Cardiac muscle cell (in vitro differentiated cells and primary cell): ENCODE measurements at places on chromosomes 16 and 17.
A peak's percentile ranks its signal among the peaks of the same experiment; 100 is the strongest.

GRCh38 chr17:16342979-16343378 is 10.3 kb downstream of the CENPV start:
- no peak for DNase-seq

GRCh38 chr17:77704048-77704815 is 254.3 kb upstream of the TNRC6C start:
- no peak for DNase-seq

DNA sequence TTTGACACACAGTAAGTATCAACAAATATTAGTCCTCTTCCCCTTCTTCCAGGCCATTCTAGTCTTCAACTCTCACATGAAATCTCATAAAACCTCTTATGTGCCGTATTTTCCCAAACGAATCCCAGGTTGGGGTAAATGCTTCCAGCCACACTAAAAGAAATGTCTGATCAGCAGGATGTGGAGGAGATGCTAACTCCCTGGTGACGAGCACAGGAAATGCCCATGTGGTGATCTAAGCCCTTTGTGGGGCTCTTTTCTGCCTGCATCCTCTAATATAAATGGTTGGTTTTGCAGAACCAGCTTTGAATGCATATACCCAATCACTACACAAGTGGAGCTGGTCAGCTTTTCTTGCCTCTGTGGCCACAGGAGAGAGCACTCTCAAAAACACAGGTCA is 498.2 kb upstream of the ERCC4 start:
- no peak for DNase-seq

- no peak for DNase-seq
Measured at GRCh38 chr17:78323826-78324390, 36.0 kb downstream of the SOCS3 start.

DNA sequence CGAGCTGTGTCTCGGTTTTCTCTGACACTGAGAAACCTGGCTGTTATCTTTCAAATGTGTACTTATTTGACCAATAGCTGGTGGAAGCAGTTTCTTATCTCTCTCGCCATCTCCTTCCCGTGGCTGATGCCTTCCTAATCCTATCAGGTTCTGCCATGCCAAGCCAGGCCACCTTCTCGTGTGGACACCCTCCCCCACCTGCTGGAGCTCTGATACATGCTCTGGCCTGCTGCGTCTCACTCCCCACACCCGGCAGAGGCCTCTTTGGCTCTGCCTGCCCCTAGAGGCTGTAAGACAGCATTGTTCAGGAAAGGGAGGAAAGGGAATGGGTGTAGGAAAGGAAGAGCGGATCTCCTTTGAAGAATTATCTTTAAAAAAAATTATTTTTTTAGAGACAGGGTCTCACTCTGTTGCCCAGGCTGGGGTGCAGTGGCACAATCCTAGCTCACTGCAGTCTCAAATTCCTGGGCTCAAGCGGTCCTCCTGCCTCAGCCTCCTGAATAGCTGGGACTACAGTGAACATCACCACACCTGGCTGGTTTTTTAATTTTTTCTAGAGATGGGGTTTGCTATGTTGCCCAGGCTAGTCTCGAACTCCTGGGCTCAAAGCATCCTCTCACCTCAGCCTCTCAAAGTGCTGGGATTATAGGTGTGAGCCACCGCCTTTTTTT is 7.5 kb upstream of the ARMC5 start:
- peak; percentile 75 for DNase-seq

DNA sequence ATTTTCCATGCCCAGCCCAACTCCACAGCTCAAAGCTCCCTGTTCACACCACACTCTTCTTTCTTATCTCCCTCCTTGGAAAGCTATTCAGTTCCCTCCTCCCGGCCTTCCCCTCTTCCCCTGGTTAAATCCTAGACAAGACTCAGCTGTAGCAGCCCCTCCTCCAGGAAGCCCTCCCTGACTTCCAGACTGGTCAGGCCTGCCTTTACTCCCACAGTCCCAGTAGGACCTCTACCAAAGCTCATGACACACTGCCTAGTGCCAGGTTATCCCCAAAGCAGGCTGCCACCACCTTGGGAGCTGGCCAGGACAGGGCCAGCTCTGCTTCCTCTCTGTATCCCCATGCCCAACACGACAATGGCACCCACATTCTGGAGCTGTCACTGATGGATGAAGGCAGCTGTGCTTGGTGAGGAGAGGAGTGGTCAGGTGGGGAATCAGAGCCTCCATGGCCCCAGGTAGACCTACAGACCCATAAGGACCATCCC is 50.0 kb downstream of the BEAN1 start:
- peak; percentile 31 for DNase-seq

- DNase-seq = peak; percentile 25
Measured at GRCh38 chr16:55324285-55325079, 479 bp downstream of the IRX6 start.

DNA sequence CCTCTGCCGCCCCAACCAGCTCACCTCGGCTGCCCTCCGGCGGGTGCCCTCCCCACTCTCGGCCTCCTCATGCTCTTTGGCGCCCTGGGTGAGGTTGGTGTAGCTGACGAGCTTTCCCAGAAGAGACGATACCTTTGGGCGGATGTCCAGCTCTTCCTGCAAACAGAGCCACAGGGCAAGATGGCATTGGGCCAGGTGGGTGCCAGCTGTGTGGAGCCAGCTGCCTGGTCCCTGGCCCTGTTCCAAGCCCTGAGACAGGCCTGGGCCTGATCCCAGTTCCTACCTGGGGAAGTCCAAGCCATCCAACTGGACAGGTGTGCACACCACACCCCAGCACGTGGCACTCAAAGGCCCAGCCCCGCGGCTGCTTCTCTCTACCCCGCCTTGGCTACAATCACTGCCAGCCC is 6.9 kb downstream of the SLC12A4 start:
- DNase-seq = no peak

- DNase-seq = peak; percentile 76
Measured at GRCh38 chr17:17762744-17763105, 74.1 kb downstream of the SREBF1 start.

GRCh38 chr16:50980666-50981065 is 170.4 kb downstream of the SALL1 start:
- DNase-seq = no peak

DNA sequence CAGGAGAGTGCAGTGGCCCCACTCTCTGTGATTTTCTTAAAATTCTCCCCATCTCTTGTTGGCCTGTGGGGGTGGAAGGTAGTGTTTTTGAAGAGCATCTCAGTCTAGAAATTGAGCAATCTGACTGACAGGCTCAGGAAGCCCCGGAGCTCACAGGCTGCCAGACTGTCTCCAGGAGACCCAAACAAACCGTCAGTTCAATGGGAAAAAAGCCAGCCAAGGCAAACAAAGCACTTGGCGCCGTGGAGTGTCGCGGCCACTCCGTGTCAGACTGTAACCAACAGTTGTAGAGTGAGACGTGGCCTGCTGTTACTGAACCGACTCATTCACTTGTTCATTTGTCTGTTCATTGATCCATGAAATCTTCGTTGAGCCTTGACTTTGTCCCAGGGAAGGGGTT is 33.7 kb downstream of the RGS9 start:
- peak; percentile 73 for DNase-seq

DNA sequence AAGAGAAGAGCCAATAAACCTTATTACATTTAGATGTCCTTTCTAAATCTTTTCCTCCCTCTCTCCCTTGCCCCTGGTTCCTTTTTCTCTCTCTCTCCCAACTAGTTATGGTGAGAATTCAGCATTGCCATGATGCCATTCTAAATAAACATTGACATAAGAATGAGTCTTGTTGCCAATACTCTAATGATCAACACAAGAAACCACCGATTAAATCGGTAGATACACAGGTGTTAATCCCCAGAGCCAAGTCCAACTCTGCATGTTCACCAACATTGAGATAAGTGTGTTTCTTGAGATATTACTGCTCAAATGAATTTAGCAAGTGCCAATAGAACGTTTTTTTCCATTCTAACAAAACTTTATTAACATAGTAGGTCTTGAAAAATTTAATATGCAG is 412.1 kb downstream of the KCNJ2 start:
- DNase-seq = no peak

GRCh38 chr17:60354223-60354622 is 37.7 kb downstream of the USP32 start:
- DNase-seq = no peak

- DNase-seq = peak; percentile 76
Measured at GRCh38 chr17:61504697-61505096, 52.5 kb downstream of the TBX4 start.
